ENCODE measurements at places on chromosomes 11 and 22.

GRCh38 chr11:21794306-21794705 is 398.6 kb upstream of the ANO5 start:
- DNase-seq, result no peak

DNA sequence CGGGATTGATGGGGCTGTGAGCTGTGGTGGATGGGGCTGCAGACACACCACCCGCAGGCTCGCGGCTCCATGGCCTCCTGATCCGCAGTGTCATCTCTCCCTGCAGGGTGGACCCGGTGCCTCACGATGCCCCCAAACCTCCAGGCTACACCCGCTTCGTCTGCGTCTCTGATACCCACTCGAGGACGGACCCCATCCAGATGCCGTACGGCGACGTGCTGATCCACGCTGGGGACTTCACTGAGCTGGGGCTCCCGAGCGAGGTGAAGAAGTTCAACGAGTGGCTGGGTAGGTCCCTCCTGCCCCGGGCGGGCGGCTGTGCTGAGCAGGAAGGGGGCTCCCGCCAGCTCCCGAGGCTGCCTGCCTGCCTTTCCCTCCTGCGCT is 23.1 kb downstream of the MPPED1 start:
- peak; percentile 39 for DNase-seq

DNA sequence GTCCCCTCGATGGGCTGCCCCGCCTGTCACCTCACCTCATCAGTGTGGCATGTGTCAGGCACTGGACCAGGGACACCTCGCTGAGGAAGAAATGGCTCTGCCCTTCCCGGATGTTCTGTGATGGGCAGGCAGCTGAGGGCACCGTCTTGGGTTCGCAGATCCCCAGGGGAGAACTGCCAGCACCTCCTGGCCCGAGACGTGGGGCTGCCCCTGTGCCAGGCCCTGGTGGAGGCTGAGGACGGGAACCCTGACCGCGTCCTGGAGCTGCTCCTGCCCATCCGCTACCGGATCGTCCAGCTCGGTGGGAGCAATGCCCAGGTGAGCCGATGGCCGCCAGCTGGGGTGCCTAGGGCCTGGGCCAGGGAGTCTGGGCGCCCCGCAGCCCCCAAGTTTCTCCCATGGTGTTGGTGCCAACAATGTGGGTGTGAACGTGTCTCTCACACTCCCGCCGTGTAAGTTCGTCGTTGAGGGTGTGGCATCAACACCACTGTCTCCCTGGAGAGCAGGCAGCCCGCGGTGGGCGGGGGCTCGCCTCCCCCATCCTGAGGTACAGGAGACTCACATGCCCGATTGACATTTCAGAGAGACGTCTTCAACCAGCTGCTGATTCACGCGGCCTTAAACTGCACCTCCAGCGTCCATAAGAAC is 7.3 kb upstream of the GTSE1 start:
- DNase-seq, result no peak

DNA sequence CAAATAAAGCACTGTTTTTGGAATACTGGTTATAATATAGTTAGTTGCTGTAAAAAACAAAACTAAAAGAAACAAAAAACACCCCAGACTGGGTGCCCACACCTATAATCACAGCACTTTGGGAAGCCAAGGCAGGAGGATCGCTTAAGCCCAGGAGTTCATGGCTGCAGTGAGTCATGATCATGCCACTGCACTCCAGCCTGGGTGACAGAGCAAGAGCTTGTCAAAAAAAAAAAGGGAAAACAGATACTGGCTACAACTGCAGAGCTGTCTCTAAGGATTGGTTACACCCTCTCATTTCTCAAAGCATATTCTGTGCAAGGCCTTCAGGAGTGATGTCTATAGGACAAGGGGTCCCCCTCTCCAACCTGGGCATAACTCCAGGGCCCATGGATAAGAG is 14.6 kb upstream of the STK33 start:
- DNase-seq, result no peak

- peak; percentile 88 for DNase-seq
Measured at GRCh38 chr11:110296226-110297075, at the start of gene RDX. Gene RDX (minus strand): TSS chr11:110296614. CDS start chr11:110279692, 16,922 bp downstream.

DNA sequence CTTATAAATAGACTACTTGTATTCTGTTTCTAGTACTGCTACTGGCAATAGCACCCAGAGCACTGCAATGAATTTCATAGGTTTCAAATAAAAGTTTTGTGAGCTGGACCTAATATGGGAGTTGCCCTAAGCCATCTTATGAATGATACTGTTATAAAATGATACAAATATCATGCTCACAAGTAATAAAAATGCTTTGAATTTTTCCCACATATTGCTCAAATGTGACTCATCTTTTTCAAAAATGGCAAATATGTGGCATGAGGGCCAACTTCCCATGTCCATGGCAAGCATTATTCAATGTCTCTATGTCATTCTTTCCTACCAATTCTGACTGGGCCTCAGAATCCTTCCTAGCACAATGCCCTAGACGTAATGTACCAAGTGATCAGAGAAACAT is 137.6 kb downstream of the TRPC6 start:
- no peak for DNase-seq

- no peak for DNase-seq
Measured at GRCh38 chr11:75786101-75786736, 17.6 kb downstream of the DGAT2 start.

DNA sequence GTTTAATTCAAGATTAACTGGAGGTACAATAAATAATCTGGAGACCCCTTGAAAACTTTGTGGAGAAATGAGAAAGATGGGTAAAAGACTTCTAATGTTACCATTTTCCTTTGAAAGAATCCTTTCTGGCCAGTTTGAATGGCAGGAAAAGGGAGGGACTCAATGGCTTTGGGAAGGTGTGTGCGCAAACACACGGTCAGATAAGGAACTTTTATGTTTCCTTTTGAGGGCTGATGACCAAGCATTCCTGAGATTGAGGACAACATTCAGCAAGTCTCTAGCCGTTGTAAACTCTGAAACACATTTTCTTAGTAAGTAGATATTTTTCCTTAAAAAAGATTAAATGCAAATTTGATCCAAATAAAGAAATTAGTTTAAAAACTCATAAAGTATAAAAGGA is 909.7 kb upstream of the TENM4 start:
- no peak for DNase-seq

GRCh38 chr11:64086258-64087123 is 50.8 kb downstream of the FLRT1 start:
- peak; percentile 90 for DNase-seq

GRCh38 chr11:17605651-17606122 is 58.6 kb downstream of the OTOG start:
- peak; percentile 39 for DNase-seq

GRCh38 chr11:86274503-86274902 is 27.5 kb upstream of the HIKESHI start:
- no peak for DNase-seq

DNA sequence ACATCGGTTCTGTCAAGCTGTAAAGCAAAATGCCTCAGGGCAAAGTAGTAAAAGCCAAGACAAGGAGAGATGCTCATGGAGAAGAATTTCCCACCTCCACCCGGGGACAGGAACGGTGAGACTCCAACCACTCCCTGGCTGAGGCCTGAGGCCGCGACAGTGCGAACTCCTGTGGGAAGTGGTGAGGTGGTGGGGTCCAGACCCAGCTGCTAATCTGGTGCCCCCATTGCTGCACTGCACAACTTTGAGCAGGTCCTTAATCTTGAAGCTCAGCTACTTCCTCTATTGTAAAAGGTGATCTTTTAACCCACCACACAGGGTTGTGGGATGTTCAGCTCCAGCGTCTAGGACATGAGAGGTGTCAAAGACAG is 83.9 kb downstream of the ZC3H12C start:
- no peak for DNase-seq

DNA sequence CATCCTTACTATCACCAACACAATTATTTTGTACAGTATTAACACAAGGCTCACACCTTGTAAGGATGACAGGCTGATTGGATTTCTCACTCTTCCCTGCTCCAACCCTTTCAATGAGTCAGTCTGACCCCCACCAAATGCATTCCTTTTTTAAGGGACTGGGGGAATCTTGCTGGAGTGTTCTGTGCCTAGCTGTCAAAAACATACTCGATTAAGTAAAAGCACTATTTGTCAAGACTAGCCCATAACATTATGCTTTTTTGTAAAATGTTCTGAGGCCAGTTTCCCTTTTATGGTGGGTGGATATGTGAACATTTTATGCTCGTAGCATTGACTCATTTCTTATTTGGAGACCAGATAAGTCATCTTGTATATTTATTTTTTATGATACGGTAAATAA is 87.2 kb downstream of the PDHX start:
- no peak for DNase-seq

- no peak for DNase-seq
Measured at GRCh38 chr11:48002561-48002960, 22.2 kb downstream of the PTPRJ start.

- no peak for DNase-seq
Measured at GRCh38 chr11:113174882-113175281, 139.5 kb upstream of the TTC12 start.

- DNase-seq, result no peak
Measured at GRCh38 chr11:60957188-60957587, 5.2 kb upstream of the SLC15A3 start.
